ENCODE measurements at places on chromosomes 1 and 21.

DNA sequence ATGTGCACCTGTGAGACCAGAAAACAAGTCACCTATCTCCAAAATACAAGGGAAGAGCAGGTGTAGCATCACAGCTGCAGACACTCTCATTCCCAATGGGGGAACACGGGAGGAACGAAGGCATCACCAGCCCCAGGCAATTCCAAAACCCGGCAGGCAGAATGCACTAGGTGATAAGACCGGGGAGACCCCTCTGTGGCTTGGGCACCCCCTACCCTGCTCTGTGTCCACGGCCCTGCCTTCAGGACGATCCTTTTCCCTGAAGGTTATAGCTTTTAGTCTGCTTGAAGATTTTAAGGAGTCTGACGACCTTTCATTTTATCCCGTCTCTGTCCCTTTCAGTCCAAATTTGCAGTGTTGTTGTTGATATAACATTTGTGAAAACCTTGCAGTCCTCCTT, 19.2 kb downstream of the TRPM2 start:
- no peak for DNase-seq

GRCh38 chr1:32681999-32682398, 20.6 kb downstream of the SYNC start:
- DNase-seq, result no peak

GRCh38 chr1:23081376-23081775, 62.1 kb downstream of the KDM1A start:
- DNase-seq, result no peak

GRCh38 chr21:20108016-20108415, 890.2 kb upstream of the NCAM2 start:
- no peak for DNase-seq

GRCh38 chr1:214386747-214387146, 105.8 kb downstream of the SMYD2 start:
- DNase-seq, result no peak

DNA sequence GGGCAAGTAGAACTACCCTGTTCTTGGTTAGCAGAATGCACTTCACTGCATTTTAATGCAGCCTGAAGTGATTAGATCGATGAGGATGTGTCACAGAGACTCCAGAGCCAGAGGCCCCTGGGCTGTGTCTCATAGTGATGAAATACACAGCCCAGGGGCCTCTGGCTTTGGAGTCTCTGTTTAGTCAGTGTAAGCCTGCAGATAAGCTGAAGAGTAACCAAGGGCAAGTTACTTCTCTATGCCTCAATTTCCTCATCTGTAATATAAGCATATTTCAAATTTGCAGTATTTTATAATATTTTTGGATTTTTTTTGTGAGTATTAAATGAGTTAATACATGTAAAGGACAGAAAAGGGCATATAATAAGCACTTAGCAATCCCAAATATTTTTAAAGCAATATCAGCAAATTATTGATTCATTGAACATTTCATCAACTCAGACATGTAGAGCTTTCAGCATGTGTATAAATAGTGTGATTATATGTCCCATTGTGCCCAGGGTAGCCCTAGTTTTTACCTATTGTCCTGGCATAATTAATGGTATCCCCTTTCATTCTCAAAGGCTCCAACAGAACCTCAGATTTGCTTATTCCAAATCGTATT, 23.6 kb upstream of the APOBEC4 start:
- DNase-seq, result no peak

GRCh38 chr1:153734396-153735089, 6.7 kb downstream of the INTS3 start:
- no peak for DNase-seq

- no peak for DNase-seq
Measured at GRCh38 chr1:229167318-229167717, 103.6 kb upstream of the RAB4A start.

DNA sequence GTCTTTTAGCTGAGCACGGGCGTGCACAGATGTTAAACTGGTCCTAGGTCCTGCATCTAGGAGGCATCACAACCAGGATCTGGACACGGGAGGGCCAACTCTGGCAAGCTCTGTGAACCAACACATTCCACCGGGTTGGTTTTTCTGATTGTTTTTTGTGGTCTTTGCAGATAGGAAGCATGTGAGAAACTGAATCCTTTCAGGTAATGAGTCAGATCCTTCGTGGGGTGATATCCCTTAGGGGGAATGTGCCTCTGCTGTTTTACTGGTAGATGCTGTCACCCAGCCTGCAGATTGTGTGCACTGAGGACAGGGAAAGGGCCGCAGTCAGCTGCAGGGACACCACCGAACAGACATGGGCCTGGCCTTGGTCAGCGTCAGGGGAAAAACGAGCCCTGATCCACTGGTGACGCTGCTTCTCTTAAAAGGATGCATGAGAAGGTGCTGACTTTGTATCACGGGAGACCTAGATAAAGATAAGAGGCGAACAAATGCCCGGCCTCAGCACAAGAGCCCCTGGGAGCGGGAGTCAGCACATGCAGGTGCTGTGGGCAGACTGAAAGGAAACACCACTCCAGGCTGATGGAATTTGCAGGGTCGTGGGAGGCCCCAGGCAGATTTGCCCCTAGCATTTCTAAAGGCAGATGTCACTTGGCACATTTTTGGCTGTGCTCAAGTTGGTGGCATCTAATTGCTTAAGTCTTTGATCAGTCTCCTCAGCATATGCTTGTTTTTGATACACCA, 51.1 kb downstream of the DOP1B start:
- peak; percentile 62 for DNase-seq

GRCh38 chr1:214547747-214548146, 3.7 kb downstream of the PTPN14 start:
- no peak for DNase-seq

GRCh38 chr1:47725000-47725473, 272.1 kb downstream of the TRABD2B start:
- DNase-seq, result no peak

- DNase-seq, result no peak
Measured at GRCh38 chr1:70635868-70636267, 224.8 kb downstream of the CTH start.

- no peak for DNase-seq
Measured at GRCh38 chr1:154712166-154712810, 104.3 kb upstream of the ADAR start.

DNA sequence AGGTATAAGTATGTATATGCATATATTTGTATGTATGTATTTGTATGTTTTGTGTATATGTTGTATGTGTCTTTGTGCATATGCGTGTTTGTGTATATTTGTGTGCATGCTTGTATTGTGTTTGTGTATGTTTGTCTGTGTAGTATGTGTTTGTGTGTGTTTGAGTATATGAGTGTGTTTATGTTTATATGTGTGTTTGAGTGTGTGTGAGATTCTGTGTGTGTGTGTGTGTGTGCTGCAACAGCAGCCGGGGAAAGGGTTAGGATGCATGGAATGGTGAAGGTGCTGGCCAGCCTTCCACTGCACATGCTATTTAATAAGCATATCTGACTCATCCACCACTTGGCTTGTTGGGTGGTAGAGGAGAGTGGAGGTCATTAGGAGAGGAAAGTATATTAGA, 46.6 kb upstream of the RAB4A start:
- DNase-seq, result no peak

GRCh38 chr1:5264476-5264875, 610.1 kb downstream of the AJAP1 start:
- no peak for DNase-seq

Measured in non-pigmented ciliary epithelial cell (primary cell).